ENCODE measurements at places on chromosomes 2 and 18. TPM values are rescaled to one million over a fixed set of nuclear protein-coding genes. Genes with fewer than 3 reads are reported as not detected.

DNA sequence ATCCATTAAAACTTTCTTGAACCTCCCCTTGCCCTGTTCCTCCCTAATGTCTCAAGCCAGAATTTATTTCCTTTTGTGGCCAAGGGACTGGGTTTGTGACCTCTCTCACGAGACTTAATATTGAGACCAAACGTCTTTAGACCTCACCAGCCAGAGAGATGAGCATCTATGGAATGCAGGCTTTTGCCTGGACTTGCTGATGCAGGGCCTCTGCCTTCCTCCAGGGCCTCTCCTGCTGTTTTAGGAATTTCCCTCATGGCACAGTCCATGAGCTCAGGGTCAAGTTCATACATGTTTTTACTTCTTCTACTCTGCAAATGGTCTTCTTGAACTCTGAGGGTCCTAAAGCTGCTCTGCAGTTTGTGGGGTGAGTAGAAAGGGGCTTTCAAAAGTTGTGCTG, 22.3 kb downstream of the IL1B start:
- H3K36me3 ChIP-seq = peaks cover 4% of the 10 kb centered on the region
- no peaks in the 10 kb centered on the region for H3K27me3 ChIP-seq
- H3K27ac ChIP-seq = no peak overlapping the region

DNA sequence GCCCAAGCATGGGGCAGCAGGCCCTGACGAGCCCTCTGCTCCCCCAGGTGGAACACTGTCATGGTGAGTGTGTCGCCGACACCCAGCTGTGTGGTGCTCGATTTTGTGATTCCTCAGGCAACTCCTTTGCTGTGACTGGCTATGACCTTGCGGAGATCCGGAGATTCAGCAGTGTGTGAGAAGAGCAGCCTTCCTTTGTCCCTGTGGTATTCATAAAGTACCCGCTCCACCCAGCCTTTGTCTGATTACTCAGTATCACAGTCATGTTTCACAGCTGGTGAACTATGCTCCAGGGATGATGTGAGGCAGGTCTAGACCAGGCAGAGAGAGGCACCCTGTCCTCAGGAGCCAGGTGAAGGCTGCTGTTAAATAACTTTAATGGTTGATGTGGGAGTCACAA, 4.0 kb downstream of the WDR54 start:
- DNase-seq = no peak
- H3K4me1 ChIP-seq = peaks cover 9% of the 10 kb centered on the region
- peaks cover 15% of the 10 kb centered on the region for H3K36me3 ChIP-seq
- H3K27me3 ChIP-seq = no peaks in the 10 kb centered on the region

DNA sequence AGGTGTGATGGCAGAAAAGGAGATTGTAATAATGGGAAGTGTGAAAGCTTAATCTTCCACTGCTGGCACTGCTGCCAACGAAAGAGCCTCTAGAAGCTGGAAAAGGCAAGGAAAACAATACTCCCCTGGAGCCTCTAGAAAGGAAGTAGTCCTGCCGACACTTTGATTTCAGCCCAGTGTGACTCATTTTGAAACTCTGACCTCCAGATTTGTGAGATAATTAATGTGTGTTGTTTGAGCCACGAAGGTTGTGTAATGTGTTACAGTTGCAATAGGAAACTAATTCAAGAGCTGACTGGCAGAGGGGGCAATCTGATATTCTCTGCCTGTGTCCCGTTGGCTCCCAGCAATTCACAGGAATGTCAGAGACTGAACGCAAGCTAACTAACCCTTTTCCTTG, 219.2 kb upstream of the UBE2E3 start:
- H3K4me1 ChIP-seq = no peaks in the 10 kb centered on the region
- no peak for DNase-seq
- H3K36me3 ChIP-seq = no peaks in the 10 kb centered on the region
- no peak overlapping the region for H3K4me3 ChIP-seq
- no peak overlapping the region for H3K27ac ChIP-seq

DNA sequence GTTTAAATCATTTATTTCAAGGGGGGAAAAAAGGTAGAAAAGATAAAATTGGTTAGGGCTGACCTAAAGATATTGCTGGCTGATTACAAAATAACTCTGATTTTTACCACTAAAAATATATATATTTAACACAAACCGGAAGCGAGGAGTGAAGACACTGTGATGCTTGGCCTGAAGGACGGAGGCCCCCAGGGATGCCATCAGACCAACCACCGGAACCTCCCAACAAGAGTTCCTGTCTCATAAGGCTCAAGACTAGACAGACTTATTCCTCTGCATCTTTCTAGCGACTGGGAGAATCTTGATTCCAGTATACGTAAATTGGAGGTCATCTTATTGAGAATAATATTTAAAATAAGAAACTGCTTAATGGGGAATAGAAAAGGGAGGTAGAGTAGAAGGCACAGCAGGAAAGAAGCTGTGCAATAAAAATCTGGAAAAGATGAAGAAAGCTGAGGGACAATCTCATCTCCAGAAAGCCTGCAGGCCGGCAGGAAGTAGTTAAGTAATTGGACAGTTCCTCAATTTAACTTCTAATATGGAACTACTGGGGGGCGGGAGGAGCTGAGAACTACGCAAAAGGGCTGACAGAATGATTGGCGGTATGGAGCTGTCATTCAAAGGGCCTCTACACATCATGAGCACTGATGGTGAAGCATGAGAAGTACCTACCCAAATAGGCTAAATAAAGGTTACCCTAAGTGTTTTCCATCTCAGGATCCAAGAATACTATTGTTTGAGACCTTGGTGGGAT, 91.1 kb downstream of the DTNB start:
- H3K36me3 ChIP-seq = peaks cover 10% of the 10 kb centered on the region
- no peak overlapping the region for H3K4me3 ChIP-seq
- no peaks in the 10 kb centered on the region for H3K27me3 ChIP-seq
- no peak for DNase-seq
- peaks cover 13% of the 10 kb centered on the region for H3K4me1 ChIP-seq
- no peak overlapping the region for H3K27ac ChIP-seq

DNA sequence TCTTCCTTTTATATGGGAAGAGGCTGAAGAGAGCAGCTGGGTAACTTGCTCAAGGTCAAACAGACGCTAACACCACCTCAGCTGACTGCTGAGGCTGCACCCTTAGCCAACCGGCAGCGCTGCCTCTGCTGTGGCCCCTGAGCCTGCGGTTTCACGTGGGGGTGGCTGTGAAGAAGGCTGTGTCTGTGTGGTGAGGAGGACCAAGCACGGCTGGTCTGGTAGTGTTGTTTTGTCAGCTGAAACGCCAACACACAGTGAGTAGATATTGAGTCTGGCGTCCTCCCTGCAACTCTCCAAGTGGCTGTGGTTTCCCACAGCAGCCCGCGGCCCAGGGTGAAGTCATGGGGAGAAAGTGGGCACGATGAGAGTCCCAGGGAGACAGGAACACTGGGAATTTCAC, 69.6 kb downstream of the THNSL2 start:
- DNase-seq = no peak
- H3K27me3 ChIP-seq = peaks cover 2% of the 10 kb centered on the region
- no peak overlapping the region for H3K27ac ChIP-seq
- no peak overlapping the region for H3K4me3 ChIP-seq
- H3K4me1 ChIP-seq = no peaks in the 10 kb centered on the region

The LRRTM1 gene
- not detected for total RNA-seq

The CHRNA1 gene
- not detected for total RNA-seq

The CCDC142 gene
- 26.9 TPM for total RNA-seq

The RGPD3 gene
- total RNA-seq = 0.34 TPM
